ENCODE measurements at places on chromosomes 3 and 15.
A peak's percentile ranks its signal among the peaks of the same experiment; 100 is the strongest.

- DNase-seq, result peak; percentile 92
Observed at GRCh38 chr3:62562017-62562416, 188.7 kb upstream of the FEZF2 start.

- no peak for DNase-seq
Observed at GRCh38 chr15:75727031-75727531, 14.4 kb upstream of the CSPG4 start.

GRCh38 chr3:52857864-52858263, 23.0 kb upstream of the MUSTN1 start:
- no peak for DNase-seq

DNA sequence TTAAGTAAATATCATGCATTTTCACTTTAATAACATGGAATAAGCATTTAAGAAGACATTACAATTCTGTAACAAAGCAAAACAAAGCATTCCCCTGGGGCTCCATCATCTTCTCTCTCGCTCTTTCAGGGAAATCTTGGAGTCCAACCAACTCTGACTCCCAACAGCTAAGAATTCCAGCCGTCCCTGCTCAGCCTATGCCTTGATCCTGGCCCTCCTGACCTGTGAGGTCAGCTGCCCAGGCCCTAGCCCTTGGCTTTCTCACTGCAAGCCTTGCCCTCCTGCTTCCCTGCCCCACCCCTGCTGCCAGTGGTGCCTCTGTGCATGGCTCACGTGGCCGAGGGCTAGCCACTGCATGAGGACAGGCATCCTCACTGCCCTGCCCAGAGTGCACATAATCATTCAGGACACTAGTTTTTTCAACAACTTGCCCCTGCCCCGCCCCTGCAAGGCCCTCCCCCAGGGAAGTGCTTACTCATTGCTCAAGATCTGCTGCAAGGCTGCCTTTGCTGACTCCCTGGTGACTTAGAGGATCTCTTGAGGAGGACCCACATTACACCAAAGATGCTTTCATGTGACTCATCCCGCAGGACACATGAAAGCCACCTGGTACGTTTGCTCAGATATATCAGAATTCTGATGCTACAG, 37.6 kb downstream of the MTMR10 start:
- peak; percentile 99 for DNase-seq

DNA sequence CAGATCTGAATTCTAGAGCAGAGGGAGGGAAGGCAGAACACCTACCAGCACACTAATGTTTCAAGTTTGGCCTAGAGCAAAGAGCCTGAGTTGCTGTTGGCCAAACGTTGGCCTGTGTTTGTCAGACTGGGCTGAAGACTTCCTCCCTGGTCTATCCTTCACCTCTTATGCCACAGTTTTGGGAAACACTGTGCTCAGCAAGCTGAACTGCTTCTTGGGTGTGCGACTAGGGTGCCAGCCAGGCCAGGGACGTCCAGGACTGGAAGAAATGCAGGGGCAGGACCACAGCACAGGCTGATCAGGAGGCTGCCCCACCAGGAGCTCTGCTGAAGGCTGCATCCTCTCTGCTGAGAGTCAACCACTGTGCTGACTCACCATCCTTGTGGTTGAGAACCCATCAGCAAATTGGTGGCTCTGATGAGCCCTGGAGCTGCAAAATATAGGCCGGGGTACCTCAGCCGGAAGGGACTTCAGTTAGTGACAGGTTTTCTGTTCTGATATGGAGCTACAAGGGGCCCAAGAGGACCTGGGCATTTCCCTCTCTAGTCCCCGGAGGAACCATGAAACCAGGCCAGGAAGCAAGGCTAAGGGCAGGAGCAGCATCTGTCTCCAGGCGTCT, 131.6 kb upstream of the RASGRP1 start:
- DNase-seq, result no peak

GRCh38 chr15:84804005-84804900, 12.9 kb upstream of the ALPK3 start:
- DNase-seq, result no peak

GRCh38 chr3:171385086-171385485, 75.1 kb downstream of the TNIK start:
- no peak for DNase-seq

- no peak for DNase-seq
Observed at GRCh38 chr3:197183582-197183981, 114.8 kb downstream of the DLG1 start.

DNA sequence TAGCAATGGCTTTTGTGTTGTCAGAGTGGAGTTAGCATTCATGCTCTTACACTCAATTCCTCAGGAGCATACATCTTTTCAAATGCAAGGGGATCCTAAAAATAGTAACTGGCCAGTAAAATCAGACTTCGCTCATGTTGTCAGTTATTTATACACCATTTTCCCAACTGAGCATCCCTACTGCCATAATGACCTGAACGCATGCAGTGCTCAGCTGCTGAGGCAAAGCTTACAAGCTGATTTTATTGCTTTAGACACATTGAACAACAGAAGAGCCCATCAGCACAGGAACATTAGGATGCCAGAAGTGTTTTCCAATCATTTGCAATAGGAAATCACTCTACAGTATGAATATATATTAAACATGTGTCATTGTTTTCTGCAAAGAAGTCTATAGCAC, 689.7 kb upstream of the BCHE start:
- DNase-seq, result no peak

Measured in HCEC 1CT (cell line).